Thymus (tissue), 14 donors: ENCODE measurements at places on chromosomes 11 and 22. TPM values are rescaled to one million over a fixed set of nuclear protein-coding genes. Genes with fewer than 3 reads are reported as not detected.

Gene SF1
- 134 TPM for polyA plus RNA-seq

Gene TEX12
- polyA plus RNA-seq: 0.37 TPM

Gene CENPM
- polyA plus RNA-seq: 13.1 TPM

Gene CALCA
- 4.6 TPM for polyA plus RNA-seq

Gene TENM4
- 1.0 TPM for polyA plus RNA-seq
